HFFc6 (cell line): ENCODE measurements at places on chromosomes 6 and 20.
A peak's percentile ranks its signal among the peaks of the same experiment; 100 is the strongest.

GRCh38 chr6:113893866-113894265 is 36.7 kb downstream of the MARCKS start:
- DNase-seq = no peak

GRCh38 chr6:160254467-160255312 is 3.9 kb downstream of the SLC22A2 start:
- no peak for DNase-seq

- no peak for DNase-seq
These were observed 133.3 kb upstream of the ARMC2 start for GRCh38 chr6:108714766-108715414.

- DNase-seq = peak; percentile 73
These were observed 121.2 kb downstream of the RFPL4B start for GRCh38 chr6:112468359-112468758.

DNA sequence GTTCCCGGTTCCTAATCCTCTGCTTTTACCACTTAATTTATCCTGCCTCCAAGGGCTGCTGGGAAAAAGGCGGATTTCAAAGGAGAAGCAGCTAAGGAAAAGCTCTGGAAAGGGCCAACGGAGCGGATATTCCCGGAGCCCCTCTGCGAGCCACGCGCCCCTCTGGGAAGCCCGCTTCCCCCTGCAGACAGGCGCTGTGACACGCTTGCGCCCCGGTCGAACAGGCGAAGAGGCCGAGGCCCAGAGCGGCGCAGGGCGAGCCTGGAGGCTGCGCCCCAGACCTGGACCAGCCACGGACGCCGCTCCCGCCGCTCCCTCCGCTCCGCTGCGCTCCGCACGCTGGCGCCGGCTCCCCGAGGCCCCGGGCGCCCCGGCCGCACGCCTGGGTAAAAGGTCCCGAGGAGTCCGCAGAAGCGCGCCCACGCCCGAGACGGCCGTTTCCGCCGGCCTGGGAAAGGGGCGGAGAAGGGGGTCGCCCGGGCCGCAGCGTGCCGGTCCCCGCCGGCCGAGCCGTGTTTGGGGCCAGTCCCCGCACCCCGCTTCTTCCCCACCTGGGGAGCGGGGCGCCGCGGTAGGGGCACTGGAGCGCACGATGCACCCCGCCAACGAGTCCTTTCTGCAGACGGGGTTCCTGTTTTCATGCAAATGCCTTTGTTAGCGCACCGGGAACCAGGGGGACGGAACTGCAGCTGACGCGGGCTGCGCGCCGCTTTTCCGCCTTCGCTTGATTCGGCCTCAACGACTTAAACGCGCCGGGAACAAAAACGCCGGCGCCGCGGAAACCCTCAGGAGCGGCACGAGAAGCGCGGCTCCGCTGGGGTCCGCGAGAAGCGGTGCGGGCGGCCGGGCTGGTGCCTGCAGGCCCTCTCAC is 91.9 kb upstream of the SIRPA start:
- DNase-seq = peak; percentile 35

DNA sequence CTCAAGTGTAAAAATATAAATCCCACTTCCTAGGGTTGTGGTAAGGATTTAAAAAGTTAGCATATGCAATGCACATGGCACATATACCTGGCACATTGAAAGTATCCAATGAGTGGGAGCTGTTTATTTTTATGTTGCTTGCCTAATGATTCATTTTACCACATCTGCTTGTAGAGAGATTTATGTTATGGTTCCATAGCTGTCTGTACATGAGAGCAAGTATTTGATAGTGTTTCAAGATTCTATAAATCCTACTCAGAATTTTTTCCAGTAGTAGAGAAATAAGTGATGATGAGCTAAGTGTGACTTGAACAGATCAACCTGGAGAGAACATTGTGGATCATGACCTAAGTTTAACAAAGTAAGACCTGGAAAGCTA is 125.3 kb upstream of the SPTLC3 start:
- DNase-seq = no peak

- DNase-seq = peak; percentile 59
These were observed 12.0 kb upstream of the TRMT11 start for GRCh38 chr6:125974214-125974866.

GRCh38 chr6:36781669-36782068 is 57.6 kb downstream of the CPNE5 start:
- DNase-seq = no peak

- DNase-seq = no peak
These were observed 167.5 kb downstream of the TMEM242 start for GRCh38 chr6:157155804-157156203.

- no peak for DNase-seq
These were observed 12.7 kb upstream of the SIRT5 start for GRCh38 chr6:13561624-13562267.

DNA sequence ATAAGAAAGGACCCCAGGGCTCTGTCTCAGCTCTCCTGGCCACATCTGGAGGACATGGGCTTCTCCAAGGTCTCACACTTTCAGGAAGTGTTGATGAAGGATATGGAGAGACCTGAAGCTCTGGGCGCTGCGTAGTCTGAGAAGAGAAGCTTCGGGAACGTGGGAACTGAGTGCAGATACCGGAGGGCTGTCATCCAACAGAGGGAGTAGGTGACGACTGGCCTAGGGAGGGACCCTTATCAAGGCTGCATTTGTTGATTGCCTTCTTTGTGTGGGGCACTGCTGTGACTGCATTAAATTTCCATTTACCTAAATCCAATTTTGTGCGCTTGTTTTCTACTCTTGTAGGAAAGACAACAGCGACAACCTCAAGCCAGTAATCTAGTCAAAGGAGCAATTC is 63.4 kb downstream of the PLG start:
- DNase-seq = no peak

DNA sequence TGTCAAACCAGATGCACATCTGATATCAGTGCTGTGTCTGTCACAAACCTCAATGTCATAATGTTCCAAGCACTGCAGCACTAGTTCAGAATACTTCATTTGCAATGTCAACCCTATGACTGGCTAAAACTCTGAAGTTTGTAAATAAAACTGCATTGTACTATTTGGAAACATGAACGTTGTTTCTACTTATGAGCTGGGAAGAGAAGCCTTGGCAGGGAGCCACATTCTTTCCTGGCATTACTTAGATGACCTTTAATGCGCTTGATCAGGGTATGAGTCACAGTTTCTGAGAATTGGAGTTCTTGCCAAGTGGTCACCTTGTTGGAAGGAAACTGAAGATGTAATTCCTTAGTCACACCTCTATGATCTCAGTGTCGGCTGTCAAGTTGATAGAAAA is 664.8 kb upstream of the MMS22L start:
- no peak for DNase-seq

- DNase-seq = no peak
These were observed 521.6 kb downstream of the CD83 start for GRCh38 chr6:14638906-14639761.

DNA sequence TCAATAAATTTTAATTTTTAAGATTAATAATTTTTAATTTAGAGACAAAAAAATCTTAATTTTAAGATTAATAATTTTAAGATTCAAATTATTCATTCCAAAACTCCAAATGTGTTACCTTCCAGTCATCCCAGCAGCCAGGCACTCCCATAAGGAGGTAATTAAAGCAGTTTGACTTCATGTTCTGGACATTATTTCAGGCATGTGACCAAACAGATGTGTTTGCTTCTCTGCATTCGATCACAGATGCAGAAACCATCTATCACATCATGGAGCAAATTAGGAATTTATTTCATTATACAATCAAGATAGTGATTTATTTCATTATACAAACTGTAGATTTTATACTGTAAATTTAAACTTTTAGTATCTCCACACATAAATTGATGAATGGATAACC is 150.3 kb downstream of the AKAP7 start:
- DNase-seq = no peak

- no peak for DNase-seq
These were observed 74.7 kb downstream of the CD83 start for GRCh38 chr6:14192216-14192788.
